ENCODE measurements at places on chromosomes 4 and X. TPM values are rescaled to one million over a fixed set of nuclear protein-coding genes. Genes with fewer than 3 reads are reported as not detected.
A peak's percentile ranks its signal among the peaks of the same experiment; 100 is the strongest.

The PHEX gene
- 0.18 TPM for total RNA-seq

The SNX12 gene
- 59.9 TPM for total RNA-seq

The TBX22 gene
- not detected for total RNA-seq

The INTU gene
- 12.5 TPM for total RNA-seq

The EXOC1L gene
- not detected for total RNA-seq

GRCh38 chrX:124127496-124127895 lies 166.0 kb downstream of the STAG2 start:
- no peak for DNase-seq

DNA sequence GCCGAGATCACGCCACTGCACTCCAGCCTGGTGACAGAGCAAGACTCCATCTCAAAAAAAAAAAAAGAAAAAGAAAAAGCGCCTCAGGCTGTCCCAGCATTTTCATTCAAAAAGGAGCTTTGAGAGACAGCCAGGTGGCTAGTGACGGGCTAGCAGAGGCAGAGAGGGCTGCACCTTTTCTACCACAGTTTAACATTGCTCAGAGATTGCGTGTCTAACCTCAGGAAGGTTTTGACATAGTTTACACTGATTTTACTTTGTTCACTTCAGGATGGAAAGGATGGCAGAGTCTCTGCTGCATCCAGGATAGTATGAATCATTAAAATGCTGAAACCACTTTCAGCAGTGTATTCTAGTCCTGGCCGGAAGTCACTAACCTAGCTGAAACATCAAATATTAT lies 28.1 kb downstream of the ZFP42 start:
- DNase-seq, result peak; percentile 26

GRCh38 chr4:188372058-188372457 lies 232.8 kb downstream of the TRIML1 start:
- peak; percentile 73 for DNase-seq

GRCh38 chr4:153782581-153782980 lies 6.3 kb downstream of the SFRP2 start:
- DNase-seq, result no peak

DNA sequence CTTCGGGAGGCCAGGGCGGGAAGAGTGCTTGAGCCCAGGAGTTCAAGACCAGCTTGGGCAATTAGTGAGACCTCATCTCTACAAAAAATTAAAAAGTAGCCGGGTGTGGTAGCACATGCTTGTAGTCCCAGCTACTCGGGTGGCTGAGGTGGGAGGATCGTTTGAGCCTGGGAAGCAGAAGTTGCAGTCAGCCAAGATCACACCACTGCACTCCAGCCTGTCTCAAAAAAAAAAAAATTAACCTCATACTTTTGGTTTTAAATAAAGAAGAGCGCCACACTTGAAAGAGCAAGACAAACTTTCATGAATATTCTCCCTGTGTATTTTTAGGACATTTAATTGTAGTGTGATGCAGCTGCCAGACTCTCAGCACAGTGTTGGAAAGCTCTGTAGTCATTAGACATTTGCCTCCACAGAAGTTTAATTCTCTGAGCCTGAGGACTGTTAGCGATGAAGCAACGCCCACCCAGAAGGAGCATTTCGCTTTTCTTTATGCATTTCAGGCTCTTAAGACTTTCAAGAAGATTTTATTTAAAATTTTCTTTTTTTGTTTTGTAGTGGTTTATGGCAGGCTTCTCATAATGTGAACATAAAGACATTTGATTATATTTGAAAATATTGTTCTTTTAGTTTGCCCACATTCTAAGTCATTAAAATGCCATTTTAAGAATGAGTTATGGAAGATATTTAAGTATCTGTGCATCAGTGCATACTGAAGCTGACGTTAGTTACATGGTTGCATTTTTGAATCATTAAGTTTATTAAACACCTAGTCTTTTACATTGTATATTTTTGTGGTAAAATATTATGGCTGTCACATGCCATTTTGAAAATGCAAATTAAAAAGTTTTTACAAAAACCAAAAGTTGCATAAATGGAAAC lies 45.8 kb downstream of the DCLK2 start:
- DNase-seq, result no peak

- peak; percentile 5 for DNase-seq
These were observed 22.4 kb downstream of the TMEM33 start for GRCh38 chr4:41957634-41958033.

DNA sequence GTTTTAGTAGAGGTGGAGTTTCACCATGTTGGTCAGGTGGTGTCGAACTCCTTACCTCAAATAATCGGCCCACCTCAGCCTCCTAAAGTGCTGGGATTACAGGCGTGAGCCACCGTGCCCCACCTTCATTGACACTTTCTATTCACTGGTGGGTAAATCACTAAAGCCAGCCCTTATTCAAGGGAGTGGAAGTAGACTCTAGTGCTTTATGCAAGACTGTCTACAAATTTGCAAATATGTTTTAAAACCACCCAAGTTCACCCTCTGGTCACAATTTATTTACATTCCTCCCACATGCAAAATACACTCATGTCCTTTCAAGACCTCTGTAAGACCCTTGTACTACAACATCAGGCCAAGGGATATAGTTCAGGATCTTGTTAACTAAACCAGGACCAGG lies 45.0 kb downstream of the SLC34A2 start:
- no peak for DNase-seq

DNA sequence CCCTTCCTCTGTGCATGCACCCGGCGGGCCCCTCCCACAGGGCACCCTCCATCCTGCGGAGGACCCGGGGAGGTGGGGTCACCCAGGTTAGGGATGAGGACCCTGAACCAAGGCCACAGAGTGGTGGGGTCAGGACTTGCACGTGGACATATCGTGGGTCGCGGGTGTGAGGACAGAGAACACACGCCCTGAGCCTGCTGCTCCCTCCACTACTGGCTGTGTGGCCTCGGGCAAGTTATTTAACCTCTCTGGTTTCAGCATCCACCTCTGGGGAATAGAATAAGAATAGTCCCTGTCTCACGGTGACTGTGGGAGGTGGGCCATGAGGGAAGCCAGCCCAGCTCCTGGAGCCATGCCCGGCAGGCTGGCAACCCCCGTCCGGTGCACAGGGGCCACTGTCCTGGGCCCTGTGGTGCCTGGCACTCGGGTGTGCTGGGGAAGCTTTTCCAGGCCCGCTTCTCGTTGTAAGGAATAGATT lies 5.1 kb downstream of the PSAPL1 start:
- no peak for DNase-seq

GRCh38 chrX:108267557-108267956 lies 170.7 kb downstream of the COL4A6 start:
- no peak for DNase-seq

- DNase-seq, result no peak
These were observed 43.4 kb downstream of the TRAPPC11 start for GRCh38 chr4:183702492-183702891.

GRCh38 chrX:9503261-9503660 lies 38.4 kb downstream of the TBL1X start:
- DNase-seq, result no peak

- DNase-seq, result no peak
These were observed 179.6 kb upstream of the RBPJ start for GRCh38 chr4:26141051-26141721.

DNA sequence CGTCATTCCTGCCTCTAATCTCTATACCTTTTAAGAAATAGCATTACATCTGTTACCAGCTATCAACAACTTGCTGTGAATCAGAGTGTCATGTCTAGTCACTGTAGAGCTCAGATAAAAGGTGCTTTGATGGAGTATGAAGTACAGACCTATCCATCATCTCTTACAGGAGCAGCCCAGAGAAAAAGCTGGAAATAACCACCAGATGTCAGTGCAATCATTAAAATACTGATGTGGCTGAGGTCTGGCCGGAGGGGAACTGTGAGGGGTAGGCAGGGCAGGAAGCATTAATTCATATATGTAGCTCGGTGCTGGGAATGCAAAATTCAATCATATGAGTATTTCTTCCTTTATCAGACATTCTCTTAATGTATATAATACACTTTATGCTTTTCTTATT lies 100.6 kb downstream of the AKAP4 start:
- no peak for DNase-seq

- DNase-seq, result no peak
These were observed 15.6 kb upstream of the SPRY1 start for GRCh38 chr4:123380728-123381716.

DNA sequence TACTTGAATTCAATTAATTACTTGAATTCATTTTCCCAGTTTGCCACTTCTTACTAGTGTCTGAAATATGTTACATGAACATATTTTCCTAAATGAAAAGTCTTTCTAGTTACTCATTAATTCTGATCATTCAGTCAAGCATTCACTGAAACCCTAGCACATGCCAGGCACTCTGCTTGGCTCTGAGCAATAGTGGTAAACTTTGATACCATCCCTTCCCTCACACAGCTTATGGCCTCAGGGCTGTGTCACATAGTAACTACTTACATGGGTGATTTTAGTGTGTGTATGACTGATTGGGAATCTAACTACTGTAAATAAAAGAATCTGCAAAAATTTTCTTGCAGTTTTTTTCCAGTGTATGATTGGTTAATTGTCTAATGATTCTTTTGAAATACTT lies 32.7 kb downstream of the METAP1 start:
- peak; percentile 11 for DNase-seq

DNA sequence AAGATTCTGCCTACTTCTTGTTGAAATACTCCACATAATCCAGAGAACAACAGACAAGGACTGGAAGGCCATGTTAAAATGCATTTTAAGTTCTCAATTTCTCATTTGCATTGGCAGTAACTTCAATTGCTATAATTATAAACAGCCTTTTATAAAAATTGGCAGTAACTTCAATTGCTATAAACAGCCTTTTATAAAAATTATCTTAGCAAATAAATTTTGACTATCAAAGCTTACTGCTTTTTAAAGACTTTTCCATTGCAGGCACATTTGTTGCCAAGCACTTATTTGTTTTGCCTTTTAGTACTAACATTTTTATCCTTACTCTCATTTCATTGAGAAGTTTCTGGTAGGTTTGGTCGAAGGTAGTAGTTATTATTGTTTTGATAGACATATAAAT lies 17.8 kb downstream of the SCFD2 start:
- DNase-seq, result no peak

GRCh38 chr4:138113819-138114400 lies 128.2 kb downstream of the SLC7A11 start:
- DNase-seq, result peak; percentile 74

- no peak for DNase-seq
These were observed 4.5 kb downstream of the SNX25 start for GRCh38 chr4:185213877-185214276.
